ENCODE measurements at places on chromosomes 13 and 19. TPM values are rescaled to one million over a fixed set of nuclear protein-coding genes. Genes with fewer than 3 reads are reported as not detected.

SACS gene
- 21.4 TPM for total RNA-seq

CGB3 gene
- total RNA-seq = not detected

FSD1 gene
- total RNA-seq = 3.4 TPM

CEACAM16 gene
- total RNA-seq = not detected

CYSLTR2 gene
- total RNA-seq = not detected

NBEA gene
- 10.7 TPM for total RNA-seq

IGFL4 gene
- total RNA-seq = not detected

PSG3 gene
- total RNA-seq = not detected

KCTD4 gene
- total RNA-seq = not detected

PSG4 gene
- total RNA-seq = not detected

All from B cell (primary cell).